ENCODE measurements at places on chromosomes 3 and 15.

DNA sequence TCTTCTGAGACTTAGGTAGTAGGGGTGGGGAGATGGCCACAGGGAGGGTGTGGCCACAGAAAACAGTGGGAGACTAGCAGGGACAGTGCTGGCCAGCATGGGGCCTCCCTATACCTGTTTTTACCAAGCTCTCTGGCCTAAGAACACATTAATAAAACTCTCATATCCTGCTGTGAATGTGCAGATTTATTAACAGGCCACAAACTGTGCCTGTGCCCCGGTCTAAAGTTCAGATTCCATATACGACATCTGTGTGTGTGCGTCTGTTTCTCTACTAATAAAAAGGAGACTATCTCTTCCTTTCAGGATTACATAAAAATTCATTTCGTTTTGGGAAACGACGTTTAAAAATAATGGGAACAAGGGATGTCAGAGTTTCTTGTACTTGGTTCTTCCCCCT lies 92.8 kb upstream of the ADAMTS17 start:
- no peak for DNase-seq

- DNase-seq = no peak
Measured at GRCh38 chr3:97778152-97778551, 13.6 kb downstream of the ARL6 start.

DNA sequence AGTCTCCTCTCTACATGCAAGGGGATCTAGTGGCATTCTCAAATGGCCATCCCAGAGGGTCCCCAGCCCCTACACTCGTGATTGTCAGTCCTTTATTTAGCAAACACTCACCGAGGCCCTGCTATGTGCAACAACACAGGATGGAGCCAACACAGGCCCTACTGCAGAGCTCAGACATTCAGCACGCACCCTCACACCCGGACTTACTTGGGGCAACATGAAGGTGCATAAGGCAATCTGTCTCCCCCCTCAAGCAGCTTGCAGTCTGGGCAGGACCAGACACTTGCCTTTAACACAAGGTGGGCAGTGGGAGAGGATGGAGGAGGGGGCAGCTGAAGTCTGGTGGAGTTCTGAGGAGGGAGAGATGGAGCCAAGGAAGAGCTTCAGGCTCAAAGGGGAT lies 258.4 kb downstream of the XXYLT1 start:
- DNase-seq = no peak

GRCh38 chr15:98649472-98650416 lies 1.4 kb downstream of the IGF1R start:
- peak; percentile 35 for DNase-seq

Measured in EL (cell line).